ENCODE measurements at places on chromosomes 13 and 19.

- no peak for DNase-seq
Measured at GRCh38 chr19:38705197-38706019, 38.9 kb downstream of the CAPN12 start.

DNA sequence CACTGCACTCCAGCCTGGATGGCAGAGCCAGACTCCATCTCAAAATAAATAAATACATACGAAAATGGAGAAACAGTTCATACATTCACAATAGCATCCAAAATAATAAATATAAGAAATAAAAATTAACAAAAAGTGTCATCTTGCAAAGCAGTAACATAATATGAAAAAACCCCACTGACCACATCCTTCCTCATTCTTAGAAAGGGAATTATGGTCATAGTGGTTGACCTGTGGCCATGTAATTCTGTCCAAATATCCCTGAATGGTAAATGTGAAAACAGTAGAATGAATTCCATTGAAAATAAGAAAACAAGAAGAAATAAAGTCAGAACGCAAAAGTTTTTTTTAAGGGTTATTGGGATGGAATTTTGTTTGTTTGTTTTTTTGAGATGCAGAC, 7.0 kb upstream of the CDC42EP5 start:
- DNase-seq, result no peak

DNA sequence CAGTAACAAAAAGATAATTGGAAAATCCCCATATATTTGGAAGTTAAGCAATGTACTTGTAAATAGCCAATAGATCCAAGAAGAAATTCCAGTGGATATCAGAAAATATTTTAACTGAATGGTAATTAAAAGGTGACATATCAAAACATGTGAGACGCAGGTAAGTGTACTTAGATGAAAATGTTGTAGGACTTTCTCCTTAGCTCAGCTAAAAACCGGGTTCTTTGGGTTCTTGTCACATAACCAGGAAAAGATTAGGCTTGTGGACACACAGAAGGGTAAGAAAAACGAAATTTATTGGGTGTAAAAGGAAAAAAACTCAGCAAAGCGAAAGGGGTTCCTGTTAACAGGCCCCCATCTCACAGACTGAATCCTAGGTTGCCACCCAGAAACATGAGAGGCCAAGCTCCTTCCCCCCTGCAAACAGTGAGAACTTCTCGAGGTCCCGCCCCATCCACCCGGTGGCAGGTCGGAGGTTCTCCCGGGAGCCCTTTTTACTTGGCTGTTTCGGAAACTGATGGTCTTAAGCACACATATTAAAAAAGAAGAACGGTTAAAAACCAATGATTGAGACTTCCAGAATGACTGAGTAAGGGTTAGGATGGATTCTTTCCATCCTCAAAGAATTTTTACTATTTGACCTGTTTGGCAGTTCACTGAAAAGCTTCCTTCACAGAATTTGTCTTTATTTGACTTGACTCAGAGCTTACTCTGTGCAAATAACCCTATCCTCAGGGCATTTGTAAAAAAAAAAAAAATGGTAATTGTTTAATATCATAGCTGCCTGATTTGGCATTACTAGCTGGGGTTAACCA, 3.1 kb upstream of the CCDC70 start:
- DNase-seq, result no peak

GRCh38 chr13:51637852-51638215, 53.6 kb downstream of the WDFY2 start:
- no peak for DNase-seq

GRCh38 chr19:10870501-10870954, 825 bp upstream of the CARM1 start:
- DNase-seq, result no peak

- no peak for DNase-seq
Measured at GRCh38 chr13:58994077-58994476, 1169.7 kb downstream of the DIAPH3 start.

- no peak for DNase-seq
Measured at GRCh38 chr13:96771486-96772367, 222.5 kb downstream of the OXGR1 start.

GRCh38 chr19:58274771-58275201, 4.0 kb upstream of the ZNF8 start:
- DNase-seq, result no peak

- no peak for DNase-seq
Measured at GRCh38 chr13:101424381-101425155, 8.3 kb upstream of the NALCN start.

DNA sequence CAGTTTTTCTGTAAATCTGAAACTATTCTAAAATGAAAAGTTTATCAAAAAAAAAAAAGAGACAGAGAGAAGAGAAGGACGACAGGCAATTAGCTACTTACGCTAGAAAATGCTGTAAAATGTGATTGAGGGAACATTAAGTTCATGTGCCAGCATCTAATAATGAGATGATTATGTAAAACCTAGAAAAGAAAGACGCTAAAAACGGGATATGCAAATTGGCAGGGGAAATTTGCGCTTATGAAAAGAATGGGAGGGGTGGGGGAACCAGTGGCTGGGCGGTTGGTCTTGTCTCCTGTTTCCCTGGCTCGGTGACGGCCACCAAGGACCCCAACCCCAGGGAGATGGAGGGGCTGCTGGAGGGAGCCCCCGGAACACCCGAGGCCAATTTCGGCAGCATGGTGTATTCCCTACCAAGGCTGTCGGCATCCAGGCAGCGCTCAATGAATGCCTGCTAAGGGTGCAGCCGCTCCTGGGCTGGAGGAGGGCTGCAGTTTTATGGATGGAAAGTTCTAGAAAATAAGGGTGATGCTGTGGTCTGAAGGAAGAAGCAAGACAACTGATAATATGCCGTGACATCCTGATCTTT, 34.2 kb downstream of the GNG7 start:
- peak; percentile 25 for DNase-seq

DNA sequence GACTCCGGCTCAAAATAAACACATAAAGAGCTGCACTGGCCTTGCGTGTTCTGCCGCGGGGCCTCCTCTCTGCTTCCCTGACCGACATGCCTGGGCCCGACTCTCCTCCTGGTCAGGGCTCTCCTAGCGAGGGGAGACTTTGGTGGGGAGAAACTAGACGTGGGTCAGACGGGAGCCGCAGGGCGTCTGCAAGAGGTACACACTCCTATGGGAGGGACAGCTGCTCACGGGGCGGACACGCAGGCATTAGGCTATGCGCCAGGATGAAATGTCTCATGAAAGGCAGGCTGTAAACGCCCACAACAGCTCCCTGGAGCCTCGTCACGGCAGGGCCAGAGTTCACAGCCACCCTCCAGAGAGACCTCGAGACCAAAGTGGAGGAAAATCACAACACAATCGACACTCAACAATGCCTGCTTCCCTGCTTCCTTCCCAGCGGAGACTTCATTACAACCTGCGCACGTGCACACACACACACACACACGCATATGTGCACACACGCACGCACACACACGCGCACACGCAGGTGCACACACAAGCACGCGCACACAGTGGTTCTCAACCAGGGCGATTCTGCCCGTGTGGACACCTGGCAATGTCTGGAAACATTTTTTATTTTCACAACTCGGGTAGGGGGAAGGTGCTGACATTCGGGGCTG, 5.8 kb downstream of the SLC39A3 start:
- DNase-seq, result no peak

- no peak for DNase-seq
Measured at GRCh38 chr13:80050252-80050651, 290.7 kb downstream of the SPRY2 start.

- peak; percentile 59 for DNase-seq
Measured at GRCh38 chr19:12647490-12648071, 19.0 kb downstream of the MAN2B1 start.

GRCh38 chr13:101892296-101892695, 439.8 kb downstream of the ITGBL1 start:
- no peak for DNase-seq
